Left colon (tissue), 2 donors: ENCODE measurements at places on chromosomes 1 and 21. TPM values are rescaled to one million over a fixed set of nuclear protein-coding genes. Genes with fewer than 3 reads are reported as not detected.
A peak's percentile ranks its signal among the peaks of the same experiment; 100 is the strongest.

- no peak for DNase-seq
Measured at GRCh38 chr1:87104945-87105344, 190.5 kb downstream of the HS2ST1 start.

ASAP3 gene
- 33.9 TPM for total RNA-seq

CHI3L2 gene
- total RNA-seq, result 0.40 TPM

DNA sequence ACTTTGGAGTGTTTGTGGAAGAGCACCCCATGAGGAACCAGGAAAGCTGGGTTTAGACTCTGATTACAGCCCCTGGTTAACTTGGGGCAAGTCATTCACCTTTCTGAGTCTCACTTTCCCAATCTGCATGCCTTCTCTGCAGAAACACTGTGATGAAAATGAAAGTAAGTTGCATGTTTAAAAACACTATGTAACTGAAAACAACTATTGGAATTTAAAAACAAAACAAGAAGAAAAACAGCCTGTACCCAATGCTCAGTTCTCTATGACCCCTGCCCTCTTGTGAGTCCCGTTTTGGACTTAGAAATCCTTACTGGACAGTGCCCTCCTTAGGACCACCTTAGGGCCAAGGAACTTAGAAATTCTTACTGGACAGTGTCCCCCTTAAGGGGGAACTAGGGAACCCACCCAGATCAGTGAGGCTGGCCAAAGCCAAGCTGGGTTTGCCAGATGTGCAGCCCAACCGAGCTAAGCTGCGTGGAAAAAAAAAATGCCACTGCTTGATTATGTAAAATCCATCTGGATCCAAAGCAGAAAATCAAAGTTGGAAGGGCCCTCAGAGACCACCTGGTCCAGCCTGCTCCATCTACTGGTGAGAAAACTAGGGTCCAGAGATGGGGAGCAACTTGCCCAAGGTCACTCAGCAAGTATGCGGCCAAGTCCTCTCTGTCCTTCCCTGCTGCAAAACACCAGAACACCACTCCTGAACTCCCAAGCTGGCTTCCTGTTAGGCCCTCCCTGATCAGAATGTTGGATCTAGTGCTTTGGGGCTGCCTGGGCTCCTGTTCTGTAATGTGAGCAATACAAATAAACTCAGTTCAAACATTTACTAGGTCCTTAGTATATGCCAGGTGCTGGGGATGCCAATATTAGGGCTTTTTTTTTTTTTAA lies 77.7 kb downstream of the MRPL37 start:
- DNase-seq, result peak; percentile 67

CEP104 gene
- 45.6 TPM for total RNA-seq

GRCh38 chr21:15852146-15852545 lies 122.4 kb downstream of the USP25 start:
- DNase-seq, result no peak

DNA sequence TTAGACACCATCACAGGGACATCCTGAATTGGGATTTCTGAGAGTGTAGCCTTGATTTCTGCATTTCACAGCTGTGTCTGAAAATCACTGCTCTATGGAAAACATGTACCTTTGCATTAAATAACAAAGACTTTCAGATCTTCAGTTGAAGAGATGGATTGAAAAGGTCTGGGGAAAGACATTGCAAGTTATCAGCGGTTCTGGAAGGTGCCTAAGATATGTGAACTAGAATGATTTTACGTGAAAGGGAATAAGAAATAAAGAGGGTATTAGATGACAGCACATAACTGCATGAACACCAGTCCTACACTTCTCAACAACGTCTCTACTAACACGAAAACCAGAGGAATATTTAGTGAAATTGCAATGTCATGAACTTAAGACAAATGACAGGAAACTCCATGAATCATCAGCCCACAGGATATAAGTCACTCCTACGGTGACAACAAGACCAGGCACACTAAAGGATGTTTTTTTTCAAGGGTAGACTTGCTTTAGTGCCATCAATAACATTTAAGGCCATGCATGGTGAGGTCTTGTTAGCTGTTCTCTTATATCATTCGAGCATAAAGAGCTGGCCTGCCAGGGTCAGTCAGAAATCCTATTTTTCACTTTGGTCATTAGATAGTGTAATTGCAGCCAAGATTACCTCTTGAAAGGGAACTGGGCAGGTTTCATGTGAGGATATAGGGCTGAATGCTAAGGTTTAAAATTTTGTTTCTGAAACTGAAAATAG lies 283.1 kb downstream of the GRIK1 start:
- DNase-seq, result no peak

GRCh38 chr1:27071049-27071416 lies 58.4 kb upstream of the TENT5B start:
- DNase-seq, result no peak

DNA sequence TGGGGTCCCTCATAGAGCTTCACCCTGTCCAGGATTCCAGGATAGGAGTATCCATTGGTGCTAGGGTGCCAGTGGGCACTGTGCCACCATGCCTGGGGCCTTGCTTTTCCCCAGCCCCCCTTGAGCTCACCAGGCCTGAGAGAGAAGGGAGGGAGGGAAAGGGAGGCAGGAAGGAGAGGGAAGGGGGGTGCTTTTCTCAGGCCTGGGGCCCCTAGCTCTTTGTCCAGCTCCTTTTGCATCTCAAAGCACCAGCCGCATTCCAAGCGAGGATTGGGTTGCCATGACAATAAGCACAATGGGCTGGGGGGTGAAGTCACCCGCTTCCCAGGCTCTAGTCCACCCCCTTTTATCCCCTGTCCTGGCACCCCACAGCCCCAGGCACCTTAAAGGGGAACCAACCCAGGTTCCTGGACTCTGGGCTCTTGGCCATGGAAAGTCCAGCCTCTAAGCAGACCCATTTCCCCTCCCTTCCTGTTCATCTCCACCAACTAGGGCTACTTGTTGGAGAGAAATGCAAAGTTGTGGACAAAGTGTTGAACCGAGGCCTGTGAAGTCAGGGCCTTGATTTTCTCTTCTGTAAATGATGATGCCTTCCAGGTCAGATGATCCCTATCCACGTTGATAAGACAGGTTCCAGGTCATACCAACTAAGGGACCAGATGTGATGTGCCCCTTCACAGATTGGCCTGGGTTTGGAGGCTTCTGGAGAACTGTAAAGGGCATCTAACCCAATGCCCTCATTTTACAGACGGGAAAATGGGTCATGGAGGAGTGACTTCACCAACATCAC lies 11.4 kb downstream of the THBS3 start:
- no peak for DNase-seq

DNA sequence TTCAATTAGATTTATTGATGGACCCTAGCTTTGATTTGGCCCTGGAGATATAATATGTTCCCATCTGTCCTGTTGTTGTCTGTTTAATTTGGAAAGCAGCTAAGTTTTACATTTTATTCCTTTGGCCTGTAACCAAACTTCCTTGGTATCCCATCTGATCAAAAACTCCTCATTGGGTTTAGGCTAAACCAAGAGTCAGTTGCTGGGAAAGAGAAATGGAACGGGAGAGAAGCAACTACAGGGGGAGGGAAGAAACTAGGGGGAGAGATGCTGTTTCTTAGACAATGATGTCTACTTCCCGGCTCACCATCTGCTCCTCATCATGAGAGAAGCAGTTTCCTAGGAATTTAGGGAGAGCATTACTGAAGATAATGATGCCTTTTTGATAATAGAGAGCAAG lies 141.8 kb downstream of the SYT2 start:
- DNase-seq, result no peak

MAN1C1 gene
- total RNA-seq, result 6.0 TPM

- DNase-seq, result no peak
Measured at GRCh38 chr1:7424352-7424890, 346.7 kb upstream of the VAMP3 start.

DNA sequence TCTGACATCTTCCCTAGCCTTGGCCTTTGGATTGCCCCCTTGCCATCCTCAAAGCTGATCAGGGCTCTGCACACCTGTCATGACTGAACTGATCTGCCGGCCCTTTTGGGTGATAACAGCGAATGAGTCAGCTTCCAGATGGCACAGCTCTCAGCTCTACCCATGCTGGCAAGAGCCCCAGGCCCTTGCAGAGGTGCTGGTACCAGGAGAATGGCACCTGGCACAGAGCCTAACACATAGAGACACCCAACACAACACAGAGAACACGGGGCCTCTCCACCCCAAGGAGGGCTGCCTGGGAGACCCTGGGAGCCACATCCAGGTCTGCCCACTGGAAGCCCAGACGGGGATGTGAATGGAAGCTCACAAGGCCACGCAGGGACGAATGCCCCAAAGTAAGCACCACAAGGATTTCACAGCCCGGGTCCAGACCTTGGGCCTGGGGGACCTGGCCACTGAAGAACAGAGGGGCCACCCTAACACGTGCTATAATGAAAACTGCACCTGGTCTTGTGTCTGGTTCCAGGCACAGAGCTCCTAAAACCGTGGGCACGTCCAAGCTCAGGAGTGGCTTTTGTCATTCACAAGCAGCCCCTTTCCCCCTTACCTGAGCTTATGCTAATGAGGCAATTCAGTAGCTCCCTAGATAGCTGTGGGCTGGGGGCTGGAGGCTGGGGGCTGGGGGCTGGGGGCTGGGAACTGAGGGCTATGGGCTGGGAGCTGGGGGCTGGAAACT lies 160.5 kb downstream of the NPHP4 start:
- DNase-seq, result no peak

- DNase-seq, result no peak
Measured at GRCh38 chr1:10170239-10170574, 40.2 kb upstream of the KIF1B start.

CDK18 gene
- 32.6 TPM for total RNA-seq

GRCh38 chr1:221644145-221644448 lies 97.8 kb downstream of the DUSP10 start:
- no peak for DNase-seq

PGLYRP3 gene
- total RNA-seq, result not detected
